WERI-Rb-1 (cell line): ENCODE measurements at places on chromosomes 1 and 21.

DNA sequence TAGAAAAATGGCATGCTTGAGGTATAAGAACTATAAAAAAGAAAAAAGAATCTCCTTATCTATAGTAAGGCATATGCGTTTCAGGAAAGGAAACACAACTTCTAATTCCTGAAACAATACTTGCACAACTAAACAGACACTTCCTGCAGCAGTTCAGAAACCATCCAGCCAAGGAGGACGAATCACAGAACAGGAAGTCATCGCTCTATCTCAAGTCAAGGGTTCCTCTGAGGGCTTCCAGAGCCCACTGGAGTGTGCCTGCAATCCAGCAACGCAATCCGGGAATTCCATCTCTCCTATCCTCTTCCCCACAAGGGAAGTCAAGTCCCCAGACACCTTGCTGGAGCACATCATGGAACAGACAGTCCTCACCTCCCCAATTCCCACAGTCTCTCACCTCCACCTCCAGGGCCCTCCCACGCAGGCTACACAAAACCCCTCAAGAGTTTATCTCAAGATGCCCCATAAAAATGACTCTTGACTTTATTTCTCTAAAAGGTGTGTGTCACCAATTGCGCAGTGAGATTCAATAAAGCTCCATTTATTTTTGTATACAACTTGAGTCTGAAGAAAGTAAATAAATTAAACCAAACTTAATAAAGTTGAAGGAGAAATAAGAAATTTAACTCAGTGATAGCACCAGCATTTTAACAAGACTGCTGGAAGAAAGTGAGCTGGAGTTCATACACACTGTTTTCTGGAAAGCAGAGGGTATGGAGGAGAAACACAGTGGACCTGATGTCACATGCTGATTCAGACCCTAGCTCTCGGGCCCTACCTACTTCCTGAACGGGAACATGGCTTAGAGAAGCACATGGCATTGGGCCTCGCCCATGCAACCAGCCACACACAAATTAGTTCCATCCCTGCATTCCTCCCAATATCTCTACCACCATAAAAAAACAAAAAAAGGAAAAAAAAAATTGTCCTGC, 39.9 kb downstream of the SIPA1L2 start:
- no peak for DNase-seq

GRCh38 chr1:234771642-234772344, 161.8 kb upstream of the IRF2BP2 start:
- peak; percentile 3 for DNase-seq

DNA sequence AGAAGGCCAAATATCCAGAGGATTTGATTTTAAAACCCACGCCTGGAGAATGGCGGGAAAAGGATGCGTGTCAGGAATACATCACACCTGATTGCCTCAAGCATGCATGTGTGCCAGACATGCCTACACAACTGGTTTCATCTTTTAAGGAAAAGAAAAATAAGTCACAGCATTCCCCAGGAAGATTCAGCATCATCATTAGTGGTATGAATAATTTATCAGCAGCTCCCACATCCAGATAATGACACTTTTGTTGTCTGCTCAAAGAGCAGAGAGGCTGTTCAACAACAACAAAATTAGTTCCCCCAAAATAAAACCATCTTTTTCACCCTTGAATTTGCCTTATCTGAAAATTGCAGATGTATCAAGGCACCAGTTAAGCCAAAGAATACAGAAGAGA, 328.6 kb upstream of the C1orf87 start:
- DNase-seq: no peak

DNA sequence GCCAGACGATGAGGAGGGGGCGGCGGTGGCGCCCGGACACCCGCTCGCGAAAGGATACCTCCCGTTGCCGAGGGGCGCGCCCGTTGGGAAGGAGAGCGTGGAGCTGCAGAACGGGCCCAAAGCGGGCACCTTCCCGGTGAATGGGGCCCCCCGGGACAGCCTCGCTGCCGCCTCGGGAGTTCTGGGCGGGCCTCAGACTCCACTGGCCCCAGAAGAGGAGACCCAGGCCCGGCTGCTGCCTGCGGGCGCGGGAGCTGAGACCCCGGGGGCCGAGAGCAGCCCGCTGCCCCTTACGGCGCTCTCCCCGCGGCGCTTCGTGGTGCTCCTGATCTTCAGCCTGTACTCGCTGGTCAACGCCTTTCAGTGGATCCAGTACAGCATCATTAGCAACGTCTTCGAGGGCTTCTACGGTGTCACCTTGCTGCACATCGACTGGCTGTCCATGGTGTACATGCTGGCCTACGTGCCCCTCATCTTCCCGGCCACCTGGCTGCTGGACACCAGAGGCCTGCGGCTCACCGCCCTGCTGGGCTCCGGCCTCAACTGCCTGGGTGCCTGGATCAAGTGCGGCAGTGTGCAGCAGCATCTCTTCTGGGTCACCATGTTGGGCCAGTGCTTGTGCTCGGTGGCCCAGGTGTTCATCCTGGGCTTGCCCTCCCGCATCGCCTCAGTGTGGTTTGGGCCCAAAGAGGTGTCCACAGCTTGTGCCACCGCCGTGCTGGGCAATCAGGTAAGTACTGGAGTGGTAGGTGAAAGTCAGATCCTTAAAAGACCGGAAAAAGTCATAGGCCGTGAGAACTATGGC, 588 bp downstream of the FLVCR1 start:
- peak; percentile 48 for DNase-seq

DNA sequence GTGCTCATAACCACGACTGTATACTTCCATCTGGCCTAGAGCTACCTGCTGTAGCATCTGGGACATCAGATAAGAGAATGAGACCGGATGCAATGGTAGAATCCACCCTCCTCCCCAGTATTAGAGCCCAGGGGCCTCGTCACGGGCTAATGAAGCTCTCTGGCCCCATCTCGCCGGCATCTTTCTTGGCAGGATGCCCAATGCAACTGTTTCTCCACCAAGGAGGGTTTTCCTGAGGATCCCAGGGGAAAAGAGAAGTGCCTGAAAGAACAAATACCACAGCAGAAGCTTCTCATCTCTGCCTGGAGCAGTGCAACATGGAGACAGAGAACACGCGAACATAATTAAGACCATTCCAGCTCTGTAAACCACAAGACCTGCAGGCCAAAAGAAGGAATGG, 80.0 kb downstream of the VWA5B1 start:
- no peak for DNase-seq
